T-helper 9 cell (primary cell): ENCODE measurements at places on chromosomes 7 and 10.

DNA sequence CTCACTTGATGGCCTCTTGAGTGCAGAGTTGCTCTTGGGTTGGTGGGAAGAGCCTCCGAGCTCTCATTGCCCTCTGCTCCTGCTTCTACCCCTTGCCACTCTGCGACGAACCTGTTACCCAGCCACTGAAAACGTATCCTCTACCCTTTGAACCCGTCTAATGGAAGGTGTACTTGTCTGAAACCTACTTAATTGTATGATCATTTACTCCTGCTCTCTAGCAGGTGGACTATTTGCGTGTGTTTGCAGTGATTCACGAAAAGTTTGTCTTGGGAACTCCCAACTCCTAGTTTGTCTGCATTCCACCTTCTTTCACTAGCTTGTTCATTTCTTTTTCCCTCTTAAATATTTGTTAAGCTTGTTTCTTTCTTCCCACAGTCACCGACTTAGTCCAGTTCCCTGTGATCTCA is 503 bp downstream of the CROT start:
- DNase-seq = no peak

- no peak for DNase-seq
Observed at GRCh38 chr10:96319754-96320474, 15.7 kb downstream of the DNTT start.

DNA sequence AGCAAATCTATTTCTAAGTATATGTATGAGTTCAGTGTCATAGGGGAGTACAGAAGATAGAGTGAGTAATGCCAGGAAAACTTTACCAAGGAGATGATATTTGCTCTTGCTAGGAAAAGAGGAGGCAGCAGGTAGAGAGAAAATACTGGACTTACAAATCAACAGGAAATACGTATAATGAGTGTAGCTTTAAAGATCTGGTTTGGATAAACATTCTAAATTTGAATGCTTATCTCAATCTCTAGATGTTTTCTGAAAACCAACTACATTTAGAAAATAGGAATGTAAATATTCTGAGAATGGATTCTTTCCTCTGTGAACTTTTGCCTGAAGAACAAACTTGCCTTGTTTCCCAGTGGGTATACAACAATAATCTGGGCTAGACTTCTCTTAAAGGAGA is 46.9 kb upstream of the GNAI1 start:
- DNase-seq = no peak

DNA sequence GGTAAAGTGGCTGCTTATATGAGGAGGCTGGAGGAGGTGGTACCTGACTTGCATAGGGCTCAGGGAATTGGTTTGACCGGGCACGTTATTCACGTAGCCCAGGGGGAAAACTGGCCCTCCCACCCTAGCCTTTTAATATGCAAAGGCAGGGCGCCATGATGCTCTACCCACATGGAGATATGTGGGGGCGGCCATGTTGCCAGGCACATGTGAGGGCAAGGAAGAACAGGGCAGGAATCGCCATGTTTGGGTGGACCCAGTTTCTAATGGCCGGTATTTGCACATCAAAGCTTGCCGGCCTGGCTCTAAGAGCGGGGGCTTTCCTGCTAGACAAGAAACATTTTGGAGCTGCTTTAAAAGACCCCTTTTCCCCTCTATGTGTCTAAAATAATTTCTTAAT is 949.7 kb upstream of the C7orf33 start:
- DNase-seq = no peak

DNA sequence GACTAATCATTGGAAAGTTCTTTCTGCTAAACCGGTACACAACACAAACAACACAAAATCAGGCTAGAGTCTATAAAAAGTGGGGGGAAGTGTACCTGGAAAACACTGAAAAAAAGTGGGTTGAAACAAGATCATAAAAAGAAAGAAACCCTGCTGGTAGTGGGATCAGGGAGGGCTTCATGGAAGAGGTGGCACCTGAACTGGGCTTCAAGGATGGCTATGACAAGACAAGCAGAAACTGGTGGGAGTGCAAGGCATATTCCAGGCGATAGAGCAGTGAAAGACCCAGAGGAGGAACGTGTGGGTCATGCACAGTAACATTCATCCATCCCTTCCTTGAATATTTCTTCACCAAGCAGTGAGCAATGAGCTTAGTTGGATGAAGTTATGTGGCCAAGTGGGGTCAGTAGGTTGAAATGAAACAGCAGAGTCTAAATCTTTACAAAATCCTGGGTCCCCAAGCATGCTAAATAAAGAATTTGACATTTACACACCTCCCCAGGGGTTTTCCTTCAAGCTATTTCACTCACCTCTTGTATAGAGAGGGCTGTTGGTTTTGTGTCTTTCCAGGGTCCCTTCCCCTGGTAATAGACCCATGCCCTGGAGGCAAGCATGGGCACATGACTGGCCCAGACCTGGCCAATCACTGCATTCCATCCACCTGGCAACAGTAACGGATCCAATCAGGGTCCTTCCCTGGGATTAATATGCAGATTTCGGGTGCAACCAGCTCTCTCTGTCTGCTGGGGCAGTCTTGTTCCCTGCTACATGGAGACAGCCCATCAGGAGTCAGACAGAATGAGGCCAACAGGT is 38.2 kb downstream of the SPOCK2 start:
- no peak for DNase-seq

DNA sequence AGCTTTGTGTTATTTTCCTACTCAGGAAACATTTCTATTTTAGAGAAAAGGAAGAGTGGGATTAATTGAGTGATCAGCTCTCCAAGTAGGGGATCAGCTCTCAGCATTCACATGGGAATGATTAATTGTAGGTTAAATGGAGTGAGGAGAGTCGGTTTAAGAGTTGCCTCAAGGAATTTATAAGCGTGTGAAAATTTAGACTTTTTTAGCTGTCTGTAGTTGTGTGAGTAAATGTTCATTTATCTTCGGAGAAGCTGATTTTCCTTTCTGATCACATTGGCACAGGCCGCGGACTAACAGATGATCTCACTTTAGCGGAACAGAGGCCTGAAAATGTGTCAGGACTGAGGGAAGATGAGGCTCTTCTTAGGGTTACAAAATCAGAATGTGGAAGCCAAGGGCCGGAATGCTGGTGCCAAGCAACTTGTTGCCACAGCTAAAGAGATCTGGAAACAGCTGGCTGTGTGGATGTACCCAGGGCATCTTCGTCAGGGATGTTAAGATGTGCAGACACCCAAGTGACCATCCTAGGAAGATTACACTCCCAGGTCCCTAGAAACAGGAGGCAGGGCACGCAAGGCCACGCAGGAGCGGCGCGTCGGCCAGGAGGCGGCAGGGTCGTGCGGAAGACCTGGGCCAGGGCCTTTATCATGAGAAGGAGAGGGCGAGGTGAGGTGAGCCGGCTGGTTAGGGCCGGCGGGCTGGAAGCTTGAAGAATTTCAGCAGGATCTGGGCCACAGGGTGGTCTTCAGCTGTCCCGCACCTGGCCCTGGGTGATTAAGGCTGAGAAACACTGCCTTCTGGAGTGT is 35.1 kb upstream of the TTYH3 start:
- DNase-seq = no peak

- DNase-seq = no peak
Observed at GRCh38 chr7:132603220-132603833, 27.1 kb upstream of the PLXNA4 start.

GRCh38 chr10:9987197-9987596 is 1030.5 kb upstream of the CELF2 start:
- DNase-seq = no peak
